Neural progenitor cell (in vitro differentiated cells): ENCODE measurements at places on chromosomes 3 and 15. TPM values are rescaled to one million over a fixed set of nuclear protein-coding genes. Genes with fewer than 3 reads are reported as not detected.

RHCG gene
- not detected in 2 replicates for total RNA-seq

CNTN4 gene
- 5.1 and 5.2 TPM in 2 replicates for total RNA-seq

MDFIC2 gene
- total RNA-seq, result not detected in 2 replicates

CHL1 gene
- total RNA-seq, result 0.49 and 0.59 TPM in 2 replicates

GRCh38 chr15:27989838-27990237 is 109.3 kb downstream of the OCA2 start:
- H3K27me3 ChIP-seq, result no peaks in the 10 kb centered on the region
- DNase-seq, result no peak
- no peaks in the 10 kb centered on the region for H3K4me1 ChIP-seq

- no peaks in the 10 kb centered on the region for H3K27me3 ChIP-seq
- no peak overlapping the region for H3K4me3 ChIP-seq
- H3K36me3 ChIP-seq, result no peaks in the 10 kb centered on the region
- H3K4me1 ChIP-seq, result no peaks in the 10 kb centered on the region
- H3K27ac ChIP-seq, result no peak overlapping the region
- DNase-seq, result no peak
These were observed 604.1 kb downstream of the EDEM1 start for GRCh38 chr3:5791558-5791957.

DNA sequence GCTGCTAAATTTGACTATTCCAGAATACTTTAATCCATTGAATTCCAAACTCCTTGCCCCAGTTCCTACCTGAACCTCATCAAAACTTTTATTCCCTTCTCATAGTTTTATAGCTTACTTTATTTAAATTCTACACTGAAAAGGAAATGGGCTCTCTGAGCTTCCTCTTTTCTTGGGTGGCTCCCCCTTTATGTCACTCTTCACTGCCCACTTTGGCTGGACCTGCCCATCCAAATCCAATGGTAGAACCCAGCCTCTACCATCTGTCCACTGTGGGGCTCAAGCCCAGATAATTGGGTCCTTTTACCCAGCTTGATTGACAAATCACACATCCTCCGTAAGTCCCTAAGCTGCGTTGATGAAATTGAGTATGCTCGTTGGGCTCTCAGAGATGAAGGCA is 216.5 kb downstream of the BBX start:
- peaks cover 30% of the 10 kb centered on the region for H3K4me1 ChIP-seq
- no peak overlapping the region for H3K4me3 ChIP-seq

DNA sequence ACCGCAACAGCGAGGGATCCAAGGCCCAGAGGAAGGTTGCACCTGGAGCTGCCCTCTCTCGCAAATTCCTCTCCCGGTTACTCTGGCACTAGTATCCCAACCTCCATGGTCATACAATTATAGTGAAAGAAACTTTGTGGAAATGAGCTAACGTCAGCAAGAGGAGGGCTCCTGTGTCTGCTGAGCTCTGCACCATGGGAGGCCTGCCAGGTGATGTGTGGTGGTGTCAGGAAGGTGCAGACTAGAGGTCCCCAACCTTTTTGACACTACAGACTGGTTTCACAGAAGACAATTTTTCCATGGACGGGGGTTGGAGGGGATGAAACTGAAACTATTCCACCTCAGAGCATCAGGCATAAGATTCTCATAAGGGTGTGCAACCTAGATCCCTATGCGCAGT is 13.2 kb upstream of the IQCF6 start:
- no peak overlapping the region for H3K4me3 ChIP-seq
- peaks cover 14% of the 10 kb centered on the region for H3K4me1 ChIP-seq
- no peak for DNase-seq
- no peak overlapping the region for H3K27ac ChIP-seq

- no peaks in the 10 kb centered on the region for H3K27me3 ChIP-seq
- DNase-seq, result no peak
- no peak overlapping the region for H3K4me3 ChIP-seq
- H3K4me1 ChIP-seq, result no peaks in the 10 kb centered on the region
These were observed 33.0 kb downstream of the ATP1B3 start for GRCh38 chr3:141909408-141909807.
